Calu3 (cell line): ENCODE measurements at places on chromosomes 5 and 9.
A peak's percentile ranks its signal among the peaks of the same experiment; 100 is the strongest.

GRCh38 chr5:44365345-44365744 lies 23.9 kb downstream of the FGF10 start:
- DNase-seq: no peak

GRCh38 chr5:157828105-157828943 lies 30.6 kb downstream of the CLINT1 start:
- DNase-seq: no peak

- DNase-seq: no peak
These were observed 365.8 kb upstream of the ZNF608 start for GRCh38 chr5:125112196-125112595.

DNA sequence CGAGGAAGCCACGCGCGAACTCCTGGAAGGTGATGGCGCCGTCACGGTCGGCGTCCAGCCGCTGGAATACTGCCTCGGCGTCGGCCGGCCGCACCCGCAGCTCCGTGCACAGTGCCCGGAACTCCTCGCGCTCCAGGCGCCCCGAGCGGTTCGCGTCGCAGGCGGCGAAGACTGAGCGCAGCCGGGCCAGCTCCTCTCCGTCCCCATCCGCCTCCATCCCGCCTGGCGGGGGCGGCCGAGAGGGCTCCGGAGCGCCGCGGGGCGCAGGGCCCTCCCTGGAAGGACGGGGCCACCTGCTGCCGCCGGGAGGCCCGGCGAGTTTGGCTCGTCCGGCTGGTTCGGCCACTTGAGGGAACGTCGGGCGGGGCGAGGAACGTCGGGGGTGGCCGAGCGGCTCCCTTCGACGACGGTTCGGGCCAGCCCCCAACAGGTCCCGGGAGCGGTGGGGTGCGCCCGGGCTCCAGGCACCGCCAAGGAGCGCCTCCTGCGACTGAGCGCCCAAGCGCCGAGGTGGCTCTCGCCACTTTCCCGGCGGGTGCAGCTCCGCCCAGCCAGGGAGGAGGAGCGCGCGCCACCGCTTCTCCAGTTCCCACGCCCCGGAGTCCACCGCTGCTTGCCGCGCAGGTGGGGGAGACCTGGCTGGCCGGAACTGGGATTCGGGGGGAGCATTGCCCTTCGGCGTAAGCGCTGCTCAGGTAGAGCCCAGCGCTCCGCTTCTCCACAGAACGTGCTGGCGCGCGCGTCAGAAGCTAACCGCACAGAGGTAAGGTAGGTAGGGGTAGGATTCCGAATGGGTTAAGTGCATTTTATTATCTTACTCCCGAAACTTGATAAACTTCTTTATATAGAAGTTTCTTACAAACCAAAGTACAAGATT lies at the start of gene RASEF:
TSS of gene RASEF (minus strand) at position 492 of the 877 bp plus-strand sequence. CDS start at position 217, 275 bp downstream.
- DNase-seq: peak; percentile 91
